ENCODE measurements at places on chromosomes 12 and 14. TPM values are rescaled to one million over a fixed set of nuclear protein-coding genes. Genes with fewer than 3 reads are reported as not detected.

Gene KCNH5
- not detected for total RNA-seq

Gene LYZ
- 141 TPM for total RNA-seq

Gene ZNF605
- 3.6 TPM for total RNA-seq

Gene DENND5B
- total RNA-seq: 12.5 TPM

Gene IGFBP6
- 1.6 TPM for total RNA-seq

Gene TTC6
- total RNA-seq: 21.7 TPM

Gene ERBB3
- total RNA-seq: 69.0 TPM

Gene NANOG
- total RNA-seq: 0.17 TPM

Gene TAS2R31
- total RNA-seq: 7.4 TPM

Gene RNF212B
- total RNA-seq: 0.51 TPM

Gene FAM186B
- 0.19 TPM for total RNA-seq

Gene GPR68
- 0.33 TPM for total RNA-seq

Gene USP44
- total RNA-seq: not detected

Gene ANO6
- 52.3 TPM for total RNA-seq

Gene SELPLG
- 4.8 TPM for total RNA-seq

Gene HSP90AA1
- total RNA-seq: 327 TPM

Gene NOC4L
- total RNA-seq: 6.4 TPM
